ENCODE measurements at places on chromosomes 4 and X. TPM values are rescaled to one million over a fixed set of nuclear protein-coding genes. Genes with fewer than 3 reads are reported as not detected.
A peak's percentile ranks its signal among the peaks of the same experiment; 100 is the strongest.

DNA sequence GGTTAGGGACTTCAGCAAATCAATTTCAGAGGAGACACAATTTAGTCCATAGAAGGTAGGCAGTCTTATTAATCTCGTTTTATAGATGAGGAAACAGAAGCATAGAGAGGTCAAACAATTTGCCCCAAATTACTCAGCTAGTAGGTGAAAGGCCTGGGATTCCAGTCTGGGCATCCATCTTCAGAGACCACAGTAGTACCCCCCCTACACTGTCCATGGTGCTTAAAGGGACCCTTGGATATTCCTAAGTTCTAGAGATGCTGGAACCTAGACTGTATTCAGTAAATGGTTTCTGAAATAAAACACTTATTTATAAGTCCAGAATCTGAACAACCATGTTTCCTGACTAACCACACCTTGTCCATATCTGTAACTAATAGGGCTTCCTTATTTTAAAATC, 174.8 kb downstream of the CEP135 start:
- no peak for DNase-seq

DNA sequence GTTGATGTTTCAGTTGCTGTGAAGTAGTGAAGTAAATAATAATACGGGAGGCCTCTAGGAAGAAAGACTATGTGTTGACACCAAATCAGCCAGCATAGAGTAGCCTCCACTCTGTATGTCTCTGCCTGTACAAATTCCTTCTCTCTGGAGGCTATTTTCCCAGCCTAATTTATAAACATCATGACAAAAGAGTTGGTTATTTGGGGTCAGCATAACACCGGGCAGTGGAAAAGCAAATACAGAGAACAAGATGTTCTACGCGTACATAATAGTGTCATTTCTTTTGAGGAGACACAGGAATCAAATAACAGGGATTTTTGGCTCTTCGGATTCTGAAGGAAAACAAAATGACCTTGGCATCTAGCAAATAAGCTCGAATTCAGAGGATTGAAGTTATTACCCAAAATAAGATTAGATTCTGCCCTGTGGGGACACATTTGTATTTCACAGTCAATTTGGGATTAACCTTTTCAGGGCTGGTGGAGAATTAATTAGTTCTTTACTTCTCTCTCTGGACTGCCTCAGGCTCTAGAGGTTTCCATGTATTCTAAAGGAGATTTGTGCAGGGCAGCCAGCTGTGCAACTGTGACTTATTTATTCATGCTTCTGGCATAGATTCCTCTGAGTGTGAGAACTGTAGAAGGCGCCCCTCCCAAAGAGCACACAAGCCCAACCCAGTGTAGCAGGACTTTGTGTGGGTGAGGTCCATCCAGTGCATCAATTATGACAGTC, 14.1 kb upstream of the SYTL4 start:
- DNase-seq: no peak

GRCh38 chr4:66482186-66482585, 811.9 kb upstream of the EPHA5 start:
- no peak for DNase-seq

DNA sequence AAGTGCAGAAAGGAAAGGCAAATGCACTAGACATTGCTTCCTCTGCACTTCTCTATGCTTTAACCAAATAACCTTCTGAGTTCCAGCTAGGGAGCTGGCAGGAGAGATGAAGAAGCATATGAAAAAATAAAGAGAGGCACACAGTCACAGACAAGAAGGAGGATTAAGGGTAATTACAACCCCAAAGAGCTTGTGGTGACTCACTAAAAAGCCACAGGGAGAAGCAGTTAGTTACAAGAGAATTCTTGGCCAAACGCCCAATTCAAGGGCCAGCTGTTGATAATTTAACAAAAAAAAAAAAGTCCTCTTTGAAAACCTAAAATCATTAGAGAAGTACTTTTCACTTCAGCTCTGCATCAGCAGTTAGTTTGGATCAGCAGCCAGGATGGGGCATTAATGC, 478.0 kb downstream of the KCNIP4 start:
- DNase-seq: peak; percentile 55

EDNRA gene
- 50.6 TPM for total RNA-seq

CSN1S1 gene
- total RNA-seq: not detected

MID2 gene
- 15.5 TPM for total RNA-seq

SGMS2 gene
- total RNA-seq: 16.9 TPM

PRRG1 gene
- total RNA-seq: 17.9 TPM

SPANXA2 gene
- total RNA-seq: not detected

CYLC1 gene
- total RNA-seq: 0.10 TPM
